ENCODE measurements at places on chromosomes 7 and 10. TPM values are rescaled to one million over a fixed set of nuclear protein-coding genes. Genes with fewer than 3 reads are reported as not detected.

- DNase-seq: no peak
Measured at GRCh38 chr7:18356191-18356645, 139.3 kb upstream of the HDAC9 start.

GRCh38 chr7:153381275-153382040 is 621.9 kb downstream of the ACTR3B start:
- no peak for DNase-seq

- DNase-seq: no peak
Measured at GRCh38 chr7:101615446-101615845, 13.7 kb downstream of the MYL10 start.

DNA sequence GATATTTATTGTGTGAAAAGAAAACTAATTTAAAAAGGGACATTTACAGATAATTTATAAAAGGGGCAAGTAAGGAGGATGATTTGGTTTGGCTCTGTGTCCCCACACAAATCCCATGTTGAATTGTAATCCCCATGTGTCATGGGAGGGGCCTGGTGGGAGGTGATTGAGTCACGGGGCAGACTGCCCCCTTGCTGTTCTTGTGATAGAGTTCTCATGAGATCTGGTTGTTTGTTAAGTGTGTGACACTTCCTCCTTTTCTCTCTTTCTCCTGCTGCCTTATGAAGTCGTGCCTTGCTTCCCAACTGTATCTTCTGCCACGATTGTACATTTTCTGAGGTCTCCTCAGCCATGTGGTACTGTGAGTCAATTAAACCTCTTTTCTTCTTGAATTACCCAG is 171.0 kb upstream of the SEMA3E start:
- DNase-seq: no peak

- no peak for DNase-seq
Measured at GRCh38 chr7:1689311-1689710, 19.2 kb downstream of the ELFN1 start.

DNA sequence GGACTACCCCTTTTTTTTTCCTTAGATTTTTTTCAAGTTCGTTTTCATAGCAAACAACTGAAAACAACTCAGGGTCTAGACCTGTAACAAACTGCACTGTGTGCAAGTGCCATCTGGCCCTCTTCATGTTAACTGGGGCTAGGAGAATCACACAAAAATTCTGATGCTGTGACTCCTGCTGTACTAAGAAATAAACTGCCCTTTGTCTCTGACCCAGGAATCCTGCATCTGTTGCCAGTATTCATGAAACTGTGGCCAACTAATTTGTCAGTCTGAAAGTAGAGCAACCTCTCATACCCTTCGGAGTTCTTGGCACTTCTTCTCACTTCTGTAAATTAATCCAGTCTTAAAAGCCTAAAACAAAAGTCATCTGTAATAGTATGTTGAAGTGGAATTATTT is 218.4 kb upstream of the PCDH15 start:
- DNase-seq: no peak

DNA sequence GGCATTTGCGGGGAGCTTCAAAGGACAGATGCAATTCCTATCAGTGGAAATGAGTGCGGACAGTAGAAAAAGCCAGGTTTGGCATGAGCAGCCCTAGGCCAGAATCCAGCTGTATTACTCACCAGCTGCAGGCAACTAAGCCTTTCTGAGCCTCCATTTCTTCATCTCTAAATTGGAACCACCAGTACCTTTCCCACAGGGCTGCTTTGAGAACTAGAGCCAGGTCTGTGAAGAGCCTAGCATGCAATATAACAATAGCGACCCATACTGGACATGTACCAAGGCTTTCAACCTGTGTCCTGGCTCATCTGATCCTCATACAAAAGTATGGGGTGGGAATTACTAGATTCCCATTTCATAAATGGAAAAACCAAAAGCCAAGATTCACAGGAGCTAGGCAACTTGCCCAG is 101.0 kb downstream of the GSAP start:
- DNase-seq: no peak

GRCh38 chr10:19815731-19816410 is 361 bp upstream of the PLXDC2 start:
- DNase-seq: peak; percentile 59

DNA sequence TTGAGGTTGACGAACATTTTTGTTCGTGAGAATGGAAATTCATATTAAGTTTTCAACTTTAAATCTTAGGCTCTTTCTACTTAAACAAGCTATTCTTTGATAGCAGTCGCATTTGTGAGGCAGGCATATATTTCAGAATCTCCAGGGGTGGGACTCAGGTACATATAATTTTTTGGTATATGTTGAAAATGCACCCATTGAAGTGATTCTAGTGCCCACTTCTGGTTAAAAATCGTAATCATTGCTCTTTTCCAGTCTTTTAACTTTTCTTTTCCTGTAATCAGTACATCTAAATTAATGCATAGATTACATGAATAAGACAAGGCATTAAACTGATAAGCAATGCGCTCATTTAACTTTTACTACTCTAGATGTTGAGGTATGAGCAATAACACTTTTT is 67.8 kb downstream of the ZNRF2 start:
- no peak for DNase-seq

GRCh38 chr10:90592638-90593302 is 265.1 kb downstream of the HTR7 start:
- DNase-seq: peak; percentile 6

- DNase-seq: no peak
Measured at GRCh38 chr10:22783807-22784206, 69.4 kb upstream of the PIP4K2A start.

- no peak for DNase-seq
Measured at GRCh38 chr7:29996321-29996720, 6.7 kb upstream of the SCRN1 start.

DNA sequence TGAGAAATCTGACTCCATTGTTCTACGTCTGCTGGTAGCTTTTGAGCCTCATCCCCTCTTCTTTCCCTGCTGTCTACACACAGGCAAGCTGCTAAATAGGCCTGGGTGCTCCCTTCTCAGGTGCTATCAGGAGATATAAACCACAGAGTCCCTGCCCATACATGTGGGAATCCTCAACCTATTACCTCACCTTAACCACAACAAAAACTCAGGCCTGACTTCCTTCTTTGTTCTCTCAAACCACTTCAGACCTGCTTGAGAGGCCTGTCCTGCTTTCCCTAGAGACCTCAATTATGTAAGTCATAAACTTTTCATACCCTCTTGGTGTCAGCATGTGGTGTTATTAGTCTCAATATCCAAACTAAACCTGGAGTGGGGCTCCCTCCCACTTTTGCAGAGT is 75.0 kb upstream of the MAGI2 start:
- no peak for DNase-seq

- DNase-seq: no peak
Measured at GRCh38 chr7:25671111-25671510, 442.8 kb upstream of the NPVF start.

- DNase-seq: no peak
Measured at GRCh38 chr10:13651969-13652720, 65.4 kb downstream of the PRPF18 start.

DNA sequence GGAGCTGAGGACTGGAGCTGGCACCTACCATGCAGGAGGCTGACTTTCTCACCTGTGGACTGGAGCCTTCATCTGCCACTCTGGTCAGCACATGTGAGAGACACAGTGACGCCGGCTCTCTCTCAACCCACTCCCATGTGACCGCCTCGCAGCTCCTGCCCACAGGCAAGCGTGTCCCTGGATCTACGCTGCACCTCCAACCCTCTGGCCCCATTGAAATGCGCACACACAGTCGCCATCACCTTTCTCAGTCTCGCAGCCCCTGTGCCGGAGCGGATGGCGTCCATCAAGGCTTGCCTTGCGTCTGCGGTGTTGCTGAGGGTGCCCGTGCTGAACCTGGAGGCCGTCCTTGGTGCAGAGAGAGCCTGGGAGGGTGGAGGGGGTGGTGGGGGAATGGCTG is 242.2 kb upstream of the GRB10 start:
- DNase-seq: no peak

DNA sequence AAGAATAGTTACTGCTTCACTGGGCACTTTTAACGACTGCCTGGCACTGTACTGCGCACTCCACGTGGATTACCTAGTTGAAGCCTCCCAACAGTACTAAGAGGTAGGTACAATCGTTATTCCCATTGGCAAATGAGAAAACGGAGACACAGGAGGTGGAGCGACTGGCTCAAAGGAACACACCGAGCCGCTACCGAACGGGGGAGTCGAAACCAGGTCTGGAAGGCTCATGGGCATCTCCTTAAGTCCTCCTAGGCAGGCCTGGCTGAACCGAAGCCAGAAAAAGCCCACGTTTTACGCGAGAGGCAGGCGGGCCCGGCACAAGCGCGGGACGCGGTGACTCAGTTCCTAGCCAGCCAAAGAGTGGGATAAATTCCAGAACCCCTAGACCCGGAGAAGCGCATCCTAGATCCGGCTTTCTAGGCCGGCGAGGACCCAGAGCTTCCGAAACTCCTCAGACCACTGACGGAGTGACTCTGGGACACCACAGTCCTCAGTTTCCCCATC is 472 bp downstream of the PDAP1 start:
- DNase-seq: peak; percentile 77

DNA sequence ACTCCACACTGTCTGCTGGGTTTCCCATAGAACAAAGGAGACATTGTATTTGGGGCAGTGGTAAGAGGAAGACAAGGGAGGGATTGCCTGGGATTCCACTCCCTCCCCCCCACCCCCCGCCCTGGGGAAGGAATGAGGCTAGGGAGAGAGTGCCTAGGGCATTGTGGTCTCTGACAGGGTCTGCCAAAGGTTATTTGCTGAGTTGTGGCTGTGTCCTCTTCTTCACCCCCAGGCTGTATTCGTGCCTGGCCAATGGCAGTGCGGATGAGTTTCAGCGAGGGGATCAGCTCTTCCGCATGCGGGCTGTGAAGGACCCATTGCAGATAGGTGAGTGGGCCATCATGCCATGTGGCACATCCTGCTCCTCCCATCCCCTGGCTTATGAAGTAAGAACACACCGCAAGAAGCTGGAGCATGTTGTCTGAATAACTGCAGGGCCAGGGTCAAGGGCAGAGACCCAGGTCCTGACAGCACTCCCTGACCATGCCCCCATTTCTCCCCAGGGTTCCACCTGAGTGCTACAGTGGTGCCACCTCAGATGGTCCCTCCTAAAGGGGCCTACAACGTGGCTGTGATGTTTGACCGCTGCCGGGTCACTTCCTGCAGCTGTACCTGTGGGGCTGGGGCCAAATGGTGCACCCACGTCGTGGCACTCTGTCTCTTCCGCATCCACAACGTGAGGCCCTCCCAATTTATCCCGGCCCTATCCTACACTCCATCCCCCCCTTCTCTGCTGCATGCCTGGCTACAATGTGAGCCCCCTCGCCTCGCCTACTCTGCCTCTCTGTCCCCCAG is 3.7 kb downstream of the ZSWIM8 start:
- DNase-seq: no peak

DNA sequence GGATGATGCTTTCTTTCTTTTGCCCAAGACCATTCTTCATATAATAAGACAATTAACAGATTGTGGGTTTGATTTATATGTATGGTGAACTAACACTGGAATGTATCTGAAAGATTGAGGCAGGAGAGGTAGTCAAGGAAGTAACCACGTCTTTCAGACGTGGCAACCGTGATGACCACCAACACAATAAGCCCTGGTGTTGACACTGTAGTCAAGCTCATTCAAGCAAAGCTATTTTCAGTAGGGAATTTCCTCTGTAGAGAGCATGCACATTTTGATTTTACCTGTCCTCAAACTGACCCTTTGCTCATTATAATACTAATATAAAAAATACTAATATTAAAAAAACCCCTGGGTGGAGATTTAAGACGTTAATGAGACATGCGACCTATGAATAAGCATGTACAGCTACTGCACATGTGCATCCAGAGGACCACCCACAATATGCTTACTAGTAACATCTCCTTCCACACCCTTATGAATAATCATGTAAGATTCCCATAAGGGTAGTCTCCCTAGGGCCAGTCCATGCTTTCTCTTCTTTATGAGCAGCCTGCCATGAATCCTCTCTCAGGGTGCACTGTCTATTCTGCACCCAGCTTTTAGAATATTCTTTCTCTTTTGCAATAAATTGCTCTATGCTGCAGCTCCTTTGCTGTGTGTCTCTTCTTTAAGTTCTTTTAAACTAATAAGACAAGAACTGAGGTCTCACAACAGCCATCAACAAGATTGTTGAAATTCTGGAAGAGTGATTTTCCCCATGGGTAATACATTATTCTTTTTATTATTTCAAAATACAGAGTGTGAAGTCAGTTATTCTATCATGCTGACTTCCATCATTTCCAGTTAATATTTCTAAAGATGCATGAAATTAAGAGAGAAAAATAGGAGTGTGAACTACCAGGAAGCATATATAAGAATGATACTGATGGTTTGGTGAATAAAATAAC is 151.3 kb upstream of the NPVF start:
- no peak for DNase-seq

DNA sequence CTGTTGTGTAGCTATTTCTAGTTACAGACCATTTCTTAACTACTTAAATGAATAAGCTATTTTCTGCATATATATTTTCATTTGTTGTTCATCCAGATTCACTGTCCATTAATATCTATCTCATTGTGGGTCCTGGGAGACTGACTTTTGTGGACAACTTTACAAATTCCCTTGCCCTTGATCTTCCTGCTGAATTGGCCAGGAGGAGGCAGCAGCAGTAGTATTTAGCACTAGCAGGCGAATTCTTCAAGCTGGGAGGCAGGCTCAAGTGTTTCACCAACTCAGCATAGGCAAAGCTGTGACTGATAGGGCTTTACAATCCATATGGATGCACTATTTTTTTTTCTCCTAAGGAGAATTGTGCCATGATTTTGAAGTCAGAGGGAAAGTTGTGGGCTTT is 461.0 kb upstream of the NRG3 start:
- no peak for DNase-seq

DNA sequence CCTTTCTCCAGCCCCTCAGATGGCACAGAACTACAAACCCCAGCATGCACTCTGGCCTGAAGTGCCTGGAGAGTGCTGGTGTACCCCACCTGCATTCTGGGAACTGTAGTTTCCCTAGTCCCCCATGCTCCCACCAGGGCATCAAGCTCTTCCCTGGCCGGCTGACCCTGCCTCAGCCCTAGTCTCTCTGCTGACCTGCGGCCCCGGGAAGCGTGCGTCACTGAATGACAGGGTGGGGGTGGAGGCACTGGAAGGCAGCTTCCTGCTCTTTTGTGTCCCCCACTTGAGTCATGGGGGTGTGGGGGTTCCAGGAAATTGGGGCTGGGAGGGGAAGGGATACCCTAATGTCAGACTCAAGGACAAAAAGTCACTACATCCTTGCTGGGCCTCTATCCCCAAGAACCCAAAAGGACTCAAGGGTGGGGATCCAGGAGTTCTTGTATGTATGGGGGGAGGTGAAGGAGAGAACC is 2.1 kb downstream of the NOS3 start:
- no peak for DNase-seq

Gene CFAP69
- total RNA-seq: 14.0 TPM

Gene TMEM176B
- 21.0 TPM for total RNA-seq

Gene OR6B1
- not detected for total RNA-seq

Gene ADRA2A
- 6.9 TPM for total RNA-seq

Measured in thoracic aorta (tissue), 2 donors.